ENCODE measurements at places on chromosomes 16 and 17. TPM values are rescaled to one million over a fixed set of nuclear protein-coding genes. Genes with fewer than 3 reads are reported as not detected.

SPATA32 gene
- not detected for total RNA-seq

TMEM238L gene
- total RNA-seq = not detected

MYH8 gene
- total RNA-seq = not detected

ARL5C gene
- not detected for total RNA-seq

CAMKK1 gene
- 11.9 TPM for total RNA-seq

KRTAP4-9 gene
- total RNA-seq = not detected

COTL1 gene
- 46.3 TPM for total RNA-seq

SHISA9 gene
- total RNA-seq = 0.12 TPM

HCRT gene
- not detected for total RNA-seq

TMEM95 gene
- total RNA-seq = not detected

MT1B gene
- not detected for total RNA-seq

NPIPB6 gene
- total RNA-seq = 0.58 TPM

C16orf92 gene
- not detected for total RNA-seq

ACSM2A gene
- not detected for total RNA-seq

PSME3 gene
- 132 TPM for total RNA-seq

CLEC3A gene
- not detected for total RNA-seq

MYO15B gene
- total RNA-seq = 1.2 TPM

Measured in NCI-H460 (cell line).